Stimulated activated CD8-positive, alpha-beta memory T cell treated with anti-CD3 and anti-CD28 coated beads, Interleukin-4, amount 100 ng/mL, for 24 hours (primary cell): ENCODE measurements at places on chromosomes 12 and 14.

GRCh38 chr12:101581190-101581589 is 13.6 kb upstream of the MYBPC1 start:
- DNase-seq = no peak

GRCh38 chr12:29620030-29620429 is 122.5 kb upstream of the OVCH1 start:
- no peak for DNase-seq

DNA sequence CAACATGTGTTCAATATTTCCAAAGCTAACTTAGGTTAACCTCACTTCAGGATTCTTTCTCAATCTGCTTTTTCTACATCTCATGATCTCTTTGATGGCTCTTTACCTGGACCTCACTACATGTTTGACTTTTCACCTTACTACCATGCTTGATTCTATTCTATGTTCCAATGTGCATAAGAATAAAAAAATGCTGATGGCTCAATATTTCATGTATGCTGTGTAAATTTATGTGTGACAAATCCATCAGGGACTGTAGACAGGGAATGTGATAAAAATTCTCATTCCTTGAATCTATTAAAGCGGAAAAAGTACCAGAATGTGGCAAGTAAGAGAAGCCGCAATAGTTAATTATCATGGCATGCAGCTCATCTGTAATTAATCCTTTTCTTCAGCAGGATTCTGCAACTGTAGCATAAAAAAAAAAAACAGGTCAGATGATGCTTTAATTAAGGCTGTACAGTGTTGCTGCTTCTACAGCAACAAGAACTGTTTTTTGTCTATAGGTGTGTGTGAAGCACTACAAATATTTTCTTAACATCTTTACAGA is 276.9 kb upstream of the PRKD1 start:
- no peak for DNase-seq

DNA sequence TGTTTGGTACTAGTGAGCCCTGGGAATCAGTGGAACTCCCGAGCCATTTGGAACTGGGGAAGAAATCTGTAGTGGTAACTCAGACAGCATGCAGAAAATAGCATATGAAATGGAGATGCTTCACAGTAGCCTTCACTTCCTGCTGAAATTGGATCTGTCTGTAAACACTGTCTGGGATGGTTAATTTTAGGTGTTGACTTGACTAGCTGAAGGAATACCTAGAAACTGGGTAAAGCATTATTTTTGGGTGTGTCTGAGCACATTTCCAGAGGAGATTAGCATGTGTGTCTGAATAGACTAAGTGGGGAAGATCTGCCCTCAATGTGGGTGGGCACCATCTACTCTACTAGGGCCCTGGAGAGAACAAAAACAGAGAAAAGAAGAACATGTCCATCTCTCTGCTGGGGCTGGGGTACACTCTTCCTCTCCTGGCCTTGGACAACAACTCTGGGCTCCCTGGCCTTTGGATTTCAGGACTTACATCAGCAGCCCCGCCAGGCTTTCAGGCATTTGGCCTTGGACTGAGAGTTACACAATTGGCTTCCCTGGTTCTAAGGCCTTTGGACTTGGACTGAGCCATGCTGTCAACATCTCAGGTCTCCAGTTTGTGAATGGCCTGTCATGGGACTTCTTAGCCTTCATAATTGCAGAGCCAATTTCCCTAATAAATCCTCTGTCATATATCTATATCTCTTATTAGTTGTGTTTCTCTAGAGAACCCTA is 14.0 kb upstream of the CRADD start:
- DNase-seq = no peak

GRCh38 chr12:15429262-15429661 is 107.0 kb downstream of the PTPRO start:
- DNase-seq = no peak

- no peak for DNase-seq
These were observed 135.2 kb downstream of the GCH1 start for GRCh38 chr14:54767450-54767849.

DNA sequence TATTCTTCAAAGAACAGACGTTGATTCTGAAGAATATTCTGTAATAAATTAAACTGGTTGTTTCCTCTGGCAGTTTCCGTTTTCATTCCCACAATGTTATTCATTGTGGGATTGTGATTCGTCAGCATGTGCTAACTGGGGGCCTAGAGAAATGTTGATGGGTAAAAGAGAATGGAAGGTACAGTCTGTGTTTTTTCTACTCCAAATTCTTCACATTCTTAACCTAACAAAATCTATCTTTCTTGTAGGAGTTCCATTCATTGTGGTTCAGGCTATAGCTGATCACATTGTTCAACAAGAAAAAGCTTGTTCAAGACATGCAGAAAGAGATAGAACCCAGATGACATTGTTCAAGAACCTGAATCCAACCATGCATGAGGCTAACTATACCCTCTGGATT is 5.9 kb downstream of the CD163 start:
- DNase-seq = no peak

GRCh38 chr12:57248934-57249742 is 1.8 kb downstream of the STAC3 start:
- no peak for DNase-seq

DNA sequence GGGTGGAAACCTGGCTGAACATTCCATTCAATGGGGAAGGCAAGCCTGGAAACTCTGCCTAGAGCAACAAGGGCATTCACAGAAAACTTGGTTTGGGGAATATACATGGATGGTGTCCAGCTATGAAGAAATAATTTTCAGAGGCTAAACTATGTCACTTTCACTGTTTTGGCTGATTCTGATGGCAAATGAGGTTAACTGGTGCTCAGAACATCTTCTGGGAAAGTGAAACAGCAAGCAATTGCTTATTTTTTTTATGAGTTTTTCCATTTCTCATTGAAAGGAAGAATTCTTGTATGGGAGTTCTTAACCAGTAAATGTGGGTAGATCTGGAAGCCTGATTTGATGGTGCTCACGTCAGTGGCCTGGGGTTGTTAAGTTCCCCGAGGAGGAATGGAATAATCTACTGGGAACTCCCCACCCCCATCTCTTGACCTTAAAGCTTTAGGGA is 132.8 kb upstream of the BTG1 start:
- no peak for DNase-seq

GRCh38 chr14:89339579-89339978 is 77.5 kb downstream of the FOXN3 start:
- no peak for DNase-seq

- DNase-seq = no peak
These were observed 67.7 kb downstream of the ZC3H14 start for GRCh38 chr14:88630565-88630964.

DNA sequence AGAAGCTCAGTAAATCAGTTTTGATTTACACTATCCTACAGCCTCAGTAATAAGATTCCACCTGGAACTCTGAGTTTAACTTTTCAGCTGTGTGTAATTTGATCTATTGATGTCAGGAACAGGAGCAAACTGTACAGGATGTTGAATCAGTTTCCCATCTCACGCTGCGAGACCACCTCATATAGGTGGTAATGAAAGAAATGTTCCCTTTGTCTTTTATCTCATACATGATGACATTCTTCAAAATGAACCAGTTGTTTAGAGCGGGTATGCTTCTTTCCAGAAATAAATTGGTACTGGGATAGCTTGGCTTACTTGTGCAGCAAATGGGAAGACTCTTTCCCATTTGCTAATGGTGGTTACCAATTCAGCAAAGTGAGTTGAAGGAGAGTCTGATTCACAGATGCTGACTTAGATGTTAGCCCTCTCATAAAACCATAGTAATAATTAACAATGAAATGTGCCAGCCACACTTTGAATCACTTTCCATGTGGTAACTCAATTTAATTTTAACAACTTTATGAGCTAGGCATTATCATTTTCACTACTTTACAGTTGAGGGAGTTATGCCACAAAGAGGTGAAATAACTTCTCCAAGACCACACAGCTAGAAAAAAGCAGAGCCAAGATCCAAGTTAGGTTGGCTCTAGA is 251.5 kb downstream of the PAWR start:
- no peak for DNase-seq

- no peak for DNase-seq
These were observed 1017.4 kb downstream of the DIO2 start for GRCh38 chr14:79193689-79194477.

DNA sequence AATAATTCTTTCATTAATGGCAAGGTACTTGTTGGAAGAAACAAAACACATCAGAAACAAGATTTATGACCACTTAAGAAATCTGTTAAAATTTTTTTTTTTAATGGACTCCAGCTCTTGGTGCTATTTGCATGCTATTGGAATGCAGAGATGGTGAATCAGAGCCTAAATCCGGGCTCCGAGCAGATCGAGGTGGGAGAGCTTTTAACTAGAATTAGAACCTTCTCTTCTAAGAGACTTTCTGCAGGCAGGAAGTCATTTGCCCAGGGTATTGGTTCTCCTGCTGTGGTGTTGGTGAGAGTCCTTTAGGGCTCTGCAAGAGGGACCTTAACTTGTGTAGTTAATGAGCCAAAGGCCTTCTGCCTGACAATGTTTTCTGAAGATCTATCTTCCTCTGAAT is 419.4 kb downstream of the SNAPC1 start:
- no peak for DNase-seq

DNA sequence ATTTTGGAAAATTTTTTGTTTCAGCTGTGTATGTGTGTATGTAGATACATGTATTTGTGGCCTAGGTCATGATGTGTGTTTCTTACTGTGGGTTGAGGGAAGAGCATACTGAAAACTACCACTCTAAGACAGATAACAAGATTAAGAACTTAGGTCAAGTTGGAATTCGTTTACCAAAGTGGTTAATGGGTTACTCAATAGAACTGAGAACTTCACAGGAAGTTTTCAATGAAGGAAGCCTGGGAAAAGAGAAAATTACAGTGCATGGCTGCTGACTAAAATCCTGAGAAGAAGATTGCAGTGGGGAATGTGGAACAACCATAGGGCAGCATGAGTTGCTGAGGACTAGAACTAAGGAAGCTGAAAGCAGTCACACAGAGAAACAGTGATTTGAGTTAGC is 21.4 kb upstream of the FOXG1 start:
- DNase-seq = no peak

GRCh38 chr12:101875162-101875561 is 2.2 kb upstream of the DRAM1 start:
- DNase-seq = no peak

- DNase-seq = no peak
These were observed 2.1 kb downstream of the AKAP6 start for GRCh38 chr14:32331206-32331605.

DNA sequence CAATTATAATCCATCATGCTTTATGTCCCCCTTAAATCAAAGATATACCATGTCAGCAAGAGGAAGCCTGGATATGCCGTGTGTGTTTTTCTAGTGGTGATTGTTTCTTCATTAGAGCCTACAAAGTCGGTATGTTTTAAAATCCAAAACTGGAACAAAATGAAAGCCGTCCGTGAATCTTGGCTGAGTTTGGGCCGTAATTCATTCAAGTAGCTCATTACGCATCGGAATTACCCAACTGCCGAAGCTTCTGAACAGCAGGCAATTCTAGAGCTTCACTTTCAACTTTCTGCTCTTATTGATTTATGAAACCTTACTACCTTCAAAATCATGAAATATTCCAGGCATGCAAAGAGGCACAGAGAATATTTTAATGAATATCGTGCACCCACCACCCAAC is 224.7 kb downstream of the AACS start:
- DNase-seq = no peak

GRCh38 chr14:21768116-21768874 is 94.7 kb upstream of the OR4E1 start:
- no peak for DNase-seq

- DNase-seq = peak; percentile 19
These were observed 58.5 kb upstream of the TMPO start for GRCh38 chr12:98456576-98457573.

DNA sequence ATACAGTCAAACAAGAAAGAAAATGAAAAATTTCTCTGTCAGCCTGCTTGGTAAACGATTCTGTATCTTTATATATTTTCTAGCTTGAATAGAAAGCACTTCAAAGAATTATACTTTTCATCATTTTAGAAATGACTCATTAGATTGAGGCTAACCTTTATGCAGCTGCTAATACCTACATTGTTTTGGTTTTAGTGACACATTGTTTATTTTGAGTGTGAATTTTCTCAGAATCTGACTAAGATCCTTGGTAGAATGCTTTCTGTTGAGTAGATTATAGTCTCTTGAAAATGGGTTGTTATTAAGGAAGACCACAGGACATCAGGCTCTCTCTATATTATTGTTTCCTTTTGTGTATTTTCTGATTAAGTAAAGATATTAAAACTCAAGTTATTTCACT is at the start of gene PMCH:
Gene PMCH, minus strand, starts transcription at position 45 of the 400 bp plus-strand sequence. CDS start 63 bp downstream, outside the sequence.
- no peak for DNase-seq

GRCh38 chr12:104691721-104692556 is 235.2 kb downstream of the CHST11 start:
- no peak for DNase-seq

DNA sequence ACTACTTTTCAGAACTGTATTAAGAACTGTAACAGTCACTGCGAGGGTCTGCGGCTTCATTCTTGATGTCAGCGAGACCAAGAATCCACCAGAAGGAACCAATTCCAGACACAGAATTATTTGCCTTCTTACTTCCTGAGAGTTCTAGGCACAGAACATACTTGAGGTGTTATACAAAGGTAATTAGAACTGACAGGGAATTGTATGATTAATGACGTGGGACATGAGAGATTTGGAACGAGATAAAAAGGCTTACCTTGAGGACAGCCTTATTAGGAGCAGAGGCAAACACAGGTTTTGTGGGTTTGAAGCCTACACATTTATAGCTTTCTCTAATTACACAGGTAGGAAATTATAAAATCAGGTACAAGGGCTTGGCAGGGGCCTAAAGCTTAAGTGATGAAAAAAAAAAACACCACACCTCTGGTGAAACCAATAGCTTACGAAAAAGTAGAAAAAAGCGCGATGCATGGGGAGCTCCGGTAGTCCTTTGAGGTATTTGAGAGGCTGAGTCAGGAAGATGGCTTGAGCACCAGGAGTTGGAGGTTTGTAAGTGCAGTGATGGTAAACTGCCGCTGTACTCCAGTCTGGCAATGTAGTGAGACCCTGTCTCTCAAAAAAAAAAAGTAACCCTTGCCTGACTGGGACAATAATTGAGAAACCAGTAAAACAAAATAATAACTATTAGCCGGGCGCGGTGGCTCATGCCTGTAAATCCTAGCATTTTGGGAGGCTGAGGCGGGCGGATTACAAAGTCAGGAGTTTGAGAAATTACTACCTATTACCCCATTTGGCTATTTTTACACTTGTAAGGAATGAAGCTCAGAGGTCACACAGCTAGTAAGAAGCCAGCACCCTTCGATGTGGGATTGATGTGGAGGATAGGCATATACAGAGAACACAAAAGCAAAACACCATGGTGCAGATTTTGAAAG is 795 bp upstream of the ACOT2 start:
- DNase-seq = no peak
